ENCODE measurements at places on chromosomes 3 and 15.
A peak's percentile ranks its signal among the peaks of the same experiment; 100 is the strongest.

DNA sequence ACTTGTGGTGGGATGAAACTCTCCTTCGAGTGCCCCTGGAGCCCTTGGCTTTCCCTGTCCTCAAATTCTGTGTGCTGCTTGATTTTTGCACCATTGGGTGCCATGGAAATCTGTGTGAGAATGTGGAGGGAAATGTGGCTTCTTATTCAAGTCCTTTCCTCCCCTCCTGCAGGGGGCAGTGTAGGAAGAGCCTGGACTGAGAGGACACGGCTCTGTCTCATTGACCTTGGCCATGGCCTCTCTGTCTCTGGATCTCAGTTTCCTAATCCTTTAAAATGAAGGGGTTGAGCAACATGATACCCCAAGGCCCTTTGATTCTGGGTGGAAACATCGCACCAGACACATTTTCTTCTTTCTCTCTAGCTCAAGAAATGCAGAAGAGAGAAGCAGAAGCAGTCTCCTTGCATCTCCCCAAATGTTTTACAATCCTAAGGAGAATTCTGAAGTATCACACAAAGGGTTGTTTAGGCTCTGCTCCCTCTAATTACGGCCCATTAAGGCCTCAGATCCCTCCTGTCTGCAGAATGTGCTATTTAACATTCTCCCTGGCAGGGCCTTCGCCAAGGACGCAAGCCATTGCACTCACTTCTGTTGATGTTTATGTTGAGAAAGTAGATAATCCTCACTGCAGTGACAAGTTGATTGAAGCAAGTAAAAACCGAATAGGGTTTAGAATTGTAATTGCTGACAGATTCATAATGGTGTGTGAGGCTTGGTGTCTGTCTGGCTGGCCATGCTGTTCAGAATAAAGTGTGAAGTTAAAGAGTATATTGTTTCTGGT is 169.1 kb downstream of the TPRG1 start:
- H3K4me3 ChIP-seq = no peak overlapping the region
- H3K27ac ChIP-seq = no peak overlapping the region
- H3K4me1 ChIP-seq = no peaks in the 10 kb centered on the region
- no peaks in the 10 kb centered on the region for H3K27me3 ChIP-seq
- DNase-seq = peak; percentile 33
- no peaks in the 10 kb centered on the region for H3K36me3 ChIP-seq

GRCh38 chr15:74906067-74906449 is 593 bp downstream of the FAM219B start:
- peak; percentile 53 for DNase-seq
- no peaks in the 10 kb centered on the region for H3K27me3 ChIP-seq
- H3K27ac ChIP-seq = peak overlapping the region; percentile 75
- H3K36me3 ChIP-seq = peaks cover 30% of the 10 kb centered on the region
- peak overlapping the region; percentile 90 for H3K4me3 ChIP-seq

- no peaks in the 10 kb centered on the region for H3K36me3 ChIP-seq
- H3K4me3 ChIP-seq = no peak overlapping the region
- H3K27ac ChIP-seq = no peak overlapping the region
- H3K27me3 ChIP-seq = no peaks in the 10 kb centered on the region
- no peaks in the 10 kb centered on the region for H3K4me1 ChIP-seq
Measured at GRCh38 chr3:126194713-126195305, 14.4 kb upstream of the ALDH1L1 start.

DNA sequence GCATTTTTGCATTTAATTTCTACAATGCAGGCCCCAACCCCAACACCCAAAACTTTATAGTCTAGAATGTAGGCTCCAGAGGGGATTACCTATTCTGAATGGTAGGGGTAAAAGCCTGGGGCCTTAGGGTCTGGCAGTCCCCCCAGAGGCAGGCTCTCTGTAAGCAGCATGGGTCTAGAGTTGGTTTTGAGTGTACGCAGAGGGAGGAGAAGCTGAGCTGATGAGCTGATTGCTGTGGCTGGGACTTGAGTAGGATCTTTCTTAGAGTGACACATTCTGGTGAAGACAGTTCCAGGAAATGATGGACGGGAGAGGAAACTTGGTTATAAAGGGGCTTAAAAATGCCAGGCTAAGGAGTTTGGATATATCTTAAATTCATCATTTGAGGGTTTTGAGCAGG is 2.1 kb downstream of the LPP start:
- no peak for DNase-seq
- H3K4me3 ChIP-seq = no peak overlapping the region
- H3K36me3 ChIP-seq = no peaks in the 10 kb centered on the region
- H3K27ac ChIP-seq = no peak overlapping the region
- H3K27me3 ChIP-seq = no peaks in the 10 kb centered on the region
- H3K4me1 ChIP-seq = peaks cover 34% of the 10 kb centered on the region

GRCh38 chr3:23671851-23672589 is 133.7 kb upstream of the UBE2E1 start:
- H3K4me1 ChIP-seq = peaks cover 4% of the 10 kb centered on the region
- no peak overlapping the region for H3K27ac ChIP-seq
- no peak overlapping the region for H3K4me3 ChIP-seq
- H3K36me3 ChIP-seq = no peaks in the 10 kb centered on the region

- no peak for DNase-seq
- peaks cover 20% of the 10 kb centered on the region for H3K4me1 ChIP-seq
- H3K4me3 ChIP-seq = no peak overlapping the region
- peaks cover 46% of the 10 kb centered on the region for H3K36me3 ChIP-seq
- no peaks in the 10 kb centered on the region for H3K27me3 ChIP-seq
Measured at GRCh38 chr15:40409366-40409765, 3.8 kb downstream of the IVD start.

- H3K27me3 ChIP-seq = no peaks in the 10 kb centered on the region
- no peaks in the 10 kb centered on the region for H3K36me3 ChIP-seq
- H3K27ac ChIP-seq = no peak overlapping the region
- H3K4me3 ChIP-seq = no peak overlapping the region
Measured at GRCh38 chr3:146585156-146585555, 20.0 kb downstream of the PLSCR5 start.

GRCh38 chr3:134627831-134628230 is 23.0 kb downstream of the KY start:
- no peaks in the 10 kb centered on the region for H3K27me3 ChIP-seq
- H3K4me3 ChIP-seq = no peak overlapping the region
- no peak overlapping the region for H3K27ac ChIP-seq

DNA sequence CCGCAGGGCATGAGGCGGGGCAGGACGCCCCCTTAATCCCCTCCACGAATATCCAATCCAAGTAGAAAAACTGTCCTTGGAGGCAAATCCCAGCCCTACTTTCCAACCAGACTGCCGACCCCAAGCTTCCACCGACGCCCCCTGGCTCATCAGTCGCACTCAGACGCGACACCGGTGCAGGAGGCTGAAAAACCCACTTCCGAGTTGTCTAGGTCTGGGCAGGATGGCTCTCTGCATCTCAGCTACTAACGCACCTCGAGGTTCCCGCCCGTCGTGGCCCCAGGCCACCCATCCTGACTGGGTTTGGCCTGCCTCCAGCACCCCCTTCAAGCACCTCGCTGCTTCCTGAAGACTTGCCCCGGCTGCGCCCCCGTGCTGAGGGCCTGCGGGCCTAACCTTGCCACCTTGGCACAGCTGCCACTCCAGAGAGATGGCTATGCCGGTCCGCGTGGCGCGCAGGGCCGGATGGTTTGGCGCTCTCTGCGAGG is 15.5 kb downstream of the RGMA start:
- DNase-seq = no peak
- H3K27me3 ChIP-seq = peaks cover 28% of the 10 kb centered on the region
- no peak overlapping the region for H3K4me3 ChIP-seq
- H3K27ac ChIP-seq = no peak overlapping the region
- no peaks in the 10 kb centered on the region for H3K36me3 ChIP-seq
- peaks cover 18% of the 10 kb centered on the region for H3K4me1 ChIP-seq

GRCh38 chr3:87082796-87083440 is 92.0 kb upstream of the VGLL3 start:
- no peak overlapping the region for H3K4me3 ChIP-seq
- no peaks in the 10 kb centered on the region for H3K4me1 ChIP-seq
- no peak for DNase-seq
- no peak overlapping the region for H3K27ac ChIP-seq
- no peaks in the 10 kb centered on the region for H3K27me3 ChIP-seq

DNA sequence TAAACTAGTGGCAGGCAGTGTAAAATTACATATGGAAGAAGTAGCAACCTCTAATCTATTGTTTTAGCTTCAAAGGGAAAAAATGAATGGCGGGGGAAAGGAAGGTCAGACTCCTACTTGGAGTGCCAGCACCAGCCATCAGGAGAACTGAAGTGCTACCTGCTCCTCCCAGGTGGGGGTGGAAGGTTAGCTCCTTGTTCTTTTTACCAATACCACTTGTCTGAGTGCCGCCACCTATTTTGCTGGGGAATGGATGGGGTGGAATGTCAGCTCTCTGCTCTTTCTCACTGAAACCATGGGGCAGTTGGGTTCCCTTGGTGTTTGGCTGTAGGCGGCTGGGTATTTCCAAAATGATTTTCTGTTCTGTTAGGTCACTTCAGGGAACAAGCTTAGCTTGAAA is 428.7 kb upstream of the EPHA3 start:
- H3K36me3 ChIP-seq = no peaks in the 10 kb centered on the region
- no peak overlapping the region for H3K27ac ChIP-seq
- no peak for DNase-seq
- H3K4me1 ChIP-seq = no peaks in the 10 kb centered on the region

DNA sequence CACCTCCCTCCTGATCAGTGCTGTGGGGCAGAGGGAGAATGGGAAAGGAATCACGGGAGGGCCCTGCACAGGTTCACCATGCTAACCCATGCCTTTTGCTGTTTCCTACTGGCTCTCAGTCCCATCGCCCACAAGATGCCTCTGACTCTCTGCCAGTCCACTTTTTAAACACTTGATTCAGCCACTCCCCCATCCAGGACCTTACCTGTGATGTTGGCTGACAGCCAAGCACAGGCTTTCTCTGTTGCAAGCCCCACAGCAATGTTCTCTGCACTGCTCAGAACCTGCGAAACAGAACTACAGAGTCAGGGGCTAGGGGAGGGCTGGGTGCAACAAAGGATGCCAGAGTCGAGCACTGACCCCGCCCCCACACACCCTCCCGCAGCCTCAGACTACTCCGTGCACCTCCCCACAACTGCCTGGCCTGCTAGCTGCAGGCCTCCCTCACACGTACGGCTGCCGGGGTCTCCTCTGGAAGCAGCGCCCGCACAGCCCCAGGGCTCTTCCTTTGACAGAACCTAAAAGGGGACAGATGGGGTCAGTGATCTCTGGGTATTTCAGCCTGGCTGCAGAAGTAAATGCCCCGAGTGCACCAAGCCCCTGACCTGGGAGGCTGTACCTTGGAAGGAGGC is 9.1 kb downstream of the CDAN1 start:
- no peaks in the 10 kb centered on the region for H3K27me3 ChIP-seq
- H3K4me1 ChIP-seq = no peaks in the 10 kb centered on the region
- DNase-seq = no peak
- no peak overlapping the region for H3K27ac ChIP-seq
- H3K36me3 ChIP-seq = peaks cover 77% of the 10 kb centered on the region
- H3K4me3 ChIP-seq = no peak overlapping the region

- H3K4me1 ChIP-seq = no peaks in the 10 kb centered on the region
- no peaks in the 10 kb centered on the region for H3K27me3 ChIP-seq
- H3K27ac ChIP-seq = no peak overlapping the region
Measured at GRCh38 chr3:191361456-191361855, 31.1 kb upstream of the UTS2B start.

DNA sequence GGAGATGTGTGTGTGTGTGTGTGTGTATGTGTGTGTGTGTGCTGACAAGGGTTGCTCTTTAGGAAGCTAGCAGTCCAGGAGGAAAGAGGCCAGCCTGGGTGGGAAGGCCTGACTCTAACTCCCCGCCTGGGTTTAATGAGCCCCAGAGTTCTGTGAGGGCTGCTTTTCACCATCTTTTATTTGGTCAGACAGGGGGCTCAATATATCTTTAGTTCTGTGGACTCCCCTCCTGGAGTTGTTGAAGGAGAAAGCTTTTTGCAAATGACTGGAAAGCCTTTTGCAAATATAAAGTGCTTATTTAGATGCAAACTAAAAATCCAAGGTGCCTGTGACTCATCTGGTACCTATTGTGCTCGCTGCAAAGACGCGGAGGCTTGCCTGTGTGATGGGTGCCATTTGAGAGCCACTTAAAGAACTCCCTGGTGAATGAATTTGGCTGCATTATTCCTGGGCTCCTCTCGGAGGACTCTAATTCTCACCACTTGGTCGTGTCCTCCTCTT is 24.5 kb downstream of the DRD3 start:
- H3K27me3 ChIP-seq = no peaks in the 10 kb centered on the region
- no peak overlapping the region for H3K27ac ChIP-seq
- no peak overlapping the region for H3K4me3 ChIP-seq
- H3K4me1 ChIP-seq = peaks cover 7% of the 10 kb centered on the region
- no peaks in the 10 kb centered on the region for H3K36me3 ChIP-seq
- DNase-seq = no peak

DNA sequence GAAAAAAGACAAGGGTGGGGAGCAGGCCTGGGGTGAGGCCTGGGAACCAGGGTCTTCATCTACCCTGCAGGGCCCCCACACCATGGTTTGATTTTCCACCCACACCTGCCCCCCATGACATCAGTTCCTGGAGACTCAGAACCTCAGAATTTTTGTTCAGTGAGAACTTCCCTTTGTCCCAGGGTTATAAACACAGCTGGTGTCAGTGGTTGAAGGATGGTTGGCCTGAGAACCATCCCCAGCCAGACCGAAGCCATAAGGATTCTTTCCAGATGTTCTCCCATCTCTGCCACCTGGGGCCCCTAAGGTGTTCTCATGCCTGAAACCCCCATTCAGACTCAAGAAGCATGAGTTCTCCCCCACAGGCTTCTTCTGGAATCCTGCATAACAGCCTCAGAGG is 16.6 kb downstream of the CCDC33 start:
- H3K27me3 ChIP-seq = no peaks in the 10 kb centered on the region
- H3K36me3 ChIP-seq = no peaks in the 10 kb centered on the region
- H3K4me3 ChIP-seq = no peak overlapping the region
- DNase-seq = no peak
- no peak overlapping the region for H3K27ac ChIP-seq

GRCh38 chr15:51758645-51759044 is 7.2 kb downstream of the TMOD2 start:
- no peak overlapping the region for H3K4me3 ChIP-seq
- no peaks in the 10 kb centered on the region for H3K36me3 ChIP-seq
- no peaks in the 10 kb centered on the region for H3K4me1 ChIP-seq
- no peaks in the 10 kb centered on the region for H3K27me3 ChIP-seq
- no peak overlapping the region for H3K27ac ChIP-seq
- no peak for DNase-seq

DNA sequence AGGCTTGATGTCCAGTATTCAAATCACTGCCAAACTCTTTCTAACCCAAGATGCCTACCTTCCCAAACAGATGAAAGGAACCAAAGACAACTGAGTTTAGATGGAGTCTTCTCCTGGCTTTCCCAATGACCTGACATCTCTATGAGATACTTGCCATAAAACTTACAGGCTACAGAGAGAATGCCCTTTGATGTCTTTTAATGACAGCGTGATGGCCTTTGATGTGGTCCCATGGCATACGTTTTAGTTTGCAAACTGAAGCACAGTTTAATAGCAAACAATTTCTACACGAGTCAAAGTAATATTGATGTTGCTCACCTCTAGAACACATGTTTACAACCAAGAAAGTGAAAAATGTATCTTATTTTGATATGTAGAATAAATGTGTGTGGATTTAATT is 73.2 kb downstream of the ZIC4 start:
- H3K4me1 ChIP-seq = no peaks in the 10 kb centered on the region
- no peaks in the 10 kb centered on the region for H3K27me3 ChIP-seq
- DNase-seq = no peak
- H3K27ac ChIP-seq = no peak overlapping the region
- H3K4me3 ChIP-seq = no peak overlapping the region

- no peak overlapping the region for H3K27ac ChIP-seq
- H3K27me3 ChIP-seq = no peaks in the 10 kb centered on the region
- peaks cover 9% of the 10 kb centered on the region for H3K4me1 ChIP-seq
Measured at GRCh38 chr3:100637197-100637631, 27.8 kb downstream of the ADGRG7 start.
